ENCODE measurements at places on chromosomes 3 and 15.

DNA sequence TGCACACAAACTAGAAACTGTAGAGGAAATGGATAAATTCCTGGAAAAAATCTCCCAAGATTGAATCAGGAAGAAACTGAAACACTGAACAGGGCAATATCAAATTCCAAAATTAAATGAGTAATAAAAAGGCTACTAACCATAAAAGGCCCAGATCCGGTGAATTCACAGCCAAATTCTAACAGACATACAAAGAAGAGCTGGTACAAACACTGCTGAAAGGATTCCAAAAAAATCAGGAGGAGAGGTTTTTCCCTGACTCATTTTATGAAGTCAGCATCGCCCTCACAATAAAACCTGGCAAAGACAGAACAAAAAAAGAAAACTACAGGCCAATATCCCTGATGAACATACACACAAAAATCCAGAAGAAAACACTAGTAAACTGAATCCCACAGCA, 462.4 kb upstream of the THBS1 start:
- DNase-seq = no peak

DNA sequence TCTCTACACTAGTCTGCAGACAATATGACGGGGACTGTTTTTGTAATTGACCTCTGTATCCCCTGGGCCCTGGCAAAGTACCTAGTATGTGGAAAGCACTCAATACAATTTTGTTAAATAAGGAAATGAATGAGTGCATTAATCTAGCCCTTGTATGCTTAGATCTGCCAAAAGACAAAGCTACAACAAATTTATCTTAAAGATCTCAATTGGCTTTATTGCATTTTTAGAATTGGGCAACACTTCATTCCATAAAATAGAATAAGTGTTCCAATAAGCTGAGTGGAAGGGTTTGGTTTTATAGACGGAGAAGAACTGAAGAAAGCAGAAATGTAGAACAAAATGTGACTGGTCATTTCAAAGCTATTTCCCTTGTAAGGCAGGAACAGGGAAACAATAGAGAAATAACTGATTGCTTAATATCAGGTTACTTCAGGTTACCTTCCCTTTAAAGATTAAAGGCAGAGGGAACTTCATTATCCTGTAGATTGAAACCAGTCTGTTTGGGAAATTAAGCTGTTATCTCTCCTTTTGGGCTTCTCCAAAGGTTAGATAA, 108.3 kb upstream of the MME start:
- DNase-seq = no peak

- DNase-seq = no peak
These were observed 27.6 kb downstream of the ANP32A start for GRCh38 chr15:68792901-68793766.

- DNase-seq = no peak
These were observed 14.8 kb downstream of the APH1B start for GRCh38 chr15:63292241-63292640.

DNA sequence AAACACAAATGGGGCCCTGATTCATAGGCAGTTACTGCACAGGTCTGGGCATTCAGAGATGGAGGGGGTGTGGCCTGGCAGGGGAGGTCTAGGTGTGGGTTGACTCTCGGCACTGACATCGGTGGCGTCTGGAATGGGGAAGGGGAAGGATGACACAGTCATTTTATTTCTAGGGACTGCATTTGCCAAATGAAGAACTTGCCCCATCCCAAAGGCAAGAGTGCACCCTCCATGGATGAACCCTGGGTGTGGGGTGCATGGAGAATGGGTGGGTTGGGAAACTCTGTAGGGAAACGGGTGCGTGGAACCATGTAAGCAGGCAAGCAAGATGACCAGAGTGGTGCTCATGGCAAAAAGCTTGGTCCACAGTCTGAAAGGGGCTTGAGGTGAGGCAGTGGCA, 24.5 kb downstream of the SLC6A20 start:
- DNase-seq = no peak

DNA sequence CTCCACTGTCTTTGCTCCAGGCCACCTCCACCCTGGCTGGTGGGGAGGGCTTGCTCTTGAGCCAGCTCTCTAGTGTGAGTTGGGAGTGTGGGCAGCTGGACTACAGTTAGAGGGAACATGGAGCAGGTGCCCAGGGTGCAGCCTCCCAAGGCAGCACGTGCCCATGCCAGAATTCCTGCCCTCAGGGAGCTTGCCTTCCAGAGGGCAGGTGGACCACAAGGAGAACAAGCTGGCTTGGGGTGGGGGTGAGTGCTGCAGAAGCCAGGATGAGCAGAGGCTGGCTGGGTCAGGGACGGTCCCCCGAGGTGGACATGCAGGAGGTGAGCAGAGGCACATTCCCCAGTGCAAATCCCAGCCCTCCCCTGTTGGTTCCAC, 89.5 kb downstream of the VGLL4 start:
- no peak for DNase-seq

DNA sequence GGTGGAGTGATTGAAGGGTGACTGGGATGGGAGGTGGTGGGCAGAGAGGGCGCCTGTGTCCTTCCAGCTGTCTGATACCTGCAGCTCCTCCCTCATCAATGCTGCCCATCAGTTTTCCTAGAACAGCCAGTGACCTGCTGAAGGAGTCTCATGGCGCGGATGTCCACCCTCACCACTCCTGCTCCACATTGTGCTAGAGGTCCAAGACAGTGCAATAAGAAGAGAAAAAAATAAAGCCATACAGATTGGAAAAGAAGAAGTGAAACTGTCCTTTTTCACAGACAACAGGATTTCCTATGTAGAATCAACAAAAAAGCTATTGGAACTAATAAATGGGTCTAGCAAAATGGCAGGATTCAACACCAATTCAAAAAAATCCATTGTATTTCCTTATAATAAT, 7.4 kb downstream of the ZDHHC19 start:
- DNase-seq = no peak

DNA sequence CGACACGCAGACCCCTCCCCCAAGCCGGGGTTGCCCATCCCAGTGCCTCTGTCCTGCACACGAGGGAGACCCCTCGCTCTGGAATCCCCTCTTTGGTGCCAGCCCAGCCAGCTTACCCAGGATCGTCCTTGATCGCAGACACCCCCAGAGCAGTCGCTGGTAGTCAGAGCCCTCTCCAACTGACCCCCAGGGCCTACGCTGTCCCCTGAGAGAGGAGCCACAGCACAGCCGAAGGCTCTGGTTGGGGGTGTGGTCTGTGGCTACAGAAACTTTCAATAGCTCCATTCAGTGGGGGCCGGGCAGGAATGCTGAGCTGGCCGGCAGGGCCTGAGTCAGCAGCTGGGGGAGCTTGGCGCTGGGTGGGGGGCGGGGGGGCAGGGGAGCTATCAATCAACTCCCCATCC, at the start of gene LCTL:
Gene LCTL, minus strand, starts transcription at position 258 of the 404 bp plus-strand sequence. CDS start 633 bp downstream, outside the sequence.
- DNase-seq = no peak

DNA sequence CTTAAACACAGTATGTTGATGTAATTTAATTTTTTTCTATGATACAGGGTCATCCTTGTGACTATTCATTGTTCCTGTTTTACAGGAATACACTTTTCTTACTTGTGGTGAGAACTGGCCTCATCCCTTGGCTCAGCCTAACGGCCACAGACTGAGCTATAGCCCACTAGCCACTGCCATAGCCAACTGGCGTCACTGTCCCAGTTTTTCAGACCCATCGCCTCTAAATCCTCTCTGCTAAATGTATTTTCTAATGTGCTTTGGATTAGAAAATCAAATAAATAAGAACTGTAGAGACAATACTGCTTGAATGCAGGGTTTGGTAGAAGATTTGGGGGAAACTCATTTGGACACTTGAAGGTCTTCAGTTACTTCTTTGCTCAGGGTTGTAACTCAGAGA, 113.1 kb downstream of the TIGIT start:
- DNase-seq = no peak

DNA sequence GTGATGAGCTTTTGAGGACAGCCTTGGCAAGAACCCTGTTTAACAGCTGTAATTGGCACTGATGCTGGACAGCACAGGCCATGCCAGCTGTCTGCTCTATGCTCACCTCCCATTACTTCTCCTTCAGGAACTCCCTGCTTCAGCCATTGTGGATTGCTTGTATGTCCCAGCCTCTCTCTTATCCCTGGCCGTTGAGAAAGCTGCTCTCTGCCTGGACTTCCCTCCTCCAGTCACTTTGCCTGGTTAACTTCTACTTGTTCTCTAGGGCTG, 444.5 kb downstream of the EPHB1 start:
- DNase-seq = no peak

GRCh38 chr3:106206146-106206545, 337.3 kb upstream of the CBLB start:
- no peak for DNase-seq

DNA sequence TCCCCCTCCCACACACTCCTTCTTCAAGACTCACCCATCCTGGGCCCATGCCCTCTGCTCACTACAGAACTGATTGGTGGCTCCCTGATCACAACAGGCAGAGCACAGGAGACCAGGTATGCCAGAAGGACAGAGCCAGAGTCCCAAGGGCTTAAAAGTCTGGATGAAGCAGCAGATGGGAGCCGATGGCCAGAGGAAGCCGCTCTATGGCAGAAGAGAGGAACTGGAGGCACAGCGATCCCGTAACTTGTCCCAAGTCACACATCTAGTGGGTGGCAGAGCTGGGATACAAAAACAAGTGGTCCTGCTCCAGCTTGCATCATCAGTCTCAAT, 20.7 kb downstream of the ITGA11 start:
- DNase-seq = no peak

DNA sequence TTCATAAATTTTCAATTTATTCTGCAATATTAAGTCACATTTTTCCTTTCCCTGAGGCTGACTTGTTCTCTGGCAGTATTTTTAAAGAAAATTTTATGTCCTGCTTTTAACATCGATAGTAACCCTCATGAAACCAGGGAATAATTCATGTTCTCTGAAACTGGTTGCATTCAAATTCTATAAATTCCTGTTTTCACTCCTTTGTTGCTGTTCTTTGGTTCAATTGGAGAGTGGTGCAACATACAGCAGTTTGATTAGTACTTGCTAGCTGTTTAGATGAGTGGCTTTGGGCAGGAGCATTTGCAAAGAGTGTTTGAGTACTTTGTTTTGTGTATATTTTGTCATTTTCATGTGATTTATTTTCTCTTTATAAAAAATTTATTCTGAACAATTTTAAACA, 19.2 kb downstream of the ZIC1 start:
- DNase-seq = no peak

GRCh38 chr3:124903896-124904834, 17.0 kb upstream of the ITGB5 start:
- no peak for DNase-seq

DNA sequence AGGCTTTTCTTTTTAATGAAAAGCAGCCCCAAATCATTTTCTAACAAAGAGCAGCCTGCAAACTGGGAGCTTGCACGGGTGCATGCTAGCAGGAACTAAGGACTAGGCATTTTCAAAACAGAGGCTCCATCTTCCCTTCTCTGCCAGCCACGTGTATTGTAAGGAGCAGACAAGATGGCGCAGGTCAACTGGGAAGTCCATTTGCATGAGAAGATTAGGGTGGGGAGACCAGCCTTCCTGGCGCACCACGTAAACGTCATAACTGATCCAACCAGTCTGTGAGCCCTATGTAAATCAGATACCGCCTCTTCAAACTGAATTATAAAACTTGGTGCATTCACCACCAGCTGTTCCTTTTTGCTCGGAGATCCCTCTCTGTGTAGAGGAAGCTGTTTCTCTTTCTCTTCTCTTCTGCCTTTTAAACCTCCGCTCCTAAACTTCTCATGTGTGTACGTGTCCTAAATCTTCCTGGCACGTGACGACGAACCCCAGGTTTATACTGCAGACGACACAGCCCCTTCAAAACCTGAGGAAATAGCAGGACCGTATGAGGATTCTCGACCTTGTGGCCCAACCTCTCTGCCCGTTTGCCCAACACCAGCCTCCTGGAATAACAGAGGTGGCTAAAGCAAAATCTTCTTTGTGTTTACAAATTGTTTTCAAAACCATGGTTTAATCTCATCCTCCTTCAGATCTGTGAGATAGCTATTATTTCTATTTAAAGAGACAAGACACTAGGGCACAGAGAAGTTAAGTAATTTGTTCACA, 26.4 kb upstream of the SLC30A4 start:
- no peak for DNase-seq

- DNase-seq = no peak
These were observed 220 bp downstream of the TP63 start for GRCh38 chr3:189631409-189631808.

DNA sequence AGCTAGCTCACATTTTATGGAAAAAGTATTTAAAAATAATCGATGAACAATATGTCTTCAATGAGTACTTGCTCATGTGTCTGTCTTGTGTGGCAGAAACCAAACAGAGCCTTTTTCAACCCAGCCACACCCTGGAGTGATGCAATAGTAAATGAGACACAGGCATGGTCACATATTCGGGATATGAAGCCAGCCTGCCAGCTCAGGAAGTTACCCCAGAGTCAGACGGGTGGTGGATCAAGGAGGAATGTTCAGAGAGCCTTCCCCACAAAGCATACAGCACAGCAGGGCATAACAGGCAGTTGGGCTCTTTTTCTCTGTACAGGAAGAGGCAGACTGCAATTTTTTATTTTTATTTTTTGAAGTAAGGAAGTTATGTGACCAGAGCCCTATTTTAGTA, 27.3 kb downstream of the LARP6 start:
- DNase-seq = no peak

- no peak for DNase-seq
These were observed 170.5 kb upstream of the TGFBR2 start for GRCh38 chr3:30435861-30436331.

GRCh38 chr15:77387365-77388105, 32.4 kb downstream of the PEAK1 start:
- no peak for DNase-seq

GRCh38 chr3:52120556-52121463, 33.4 kb downstream of the POC1A start:
- no peak for DNase-seq

- no peak for DNase-seq
These were observed 27.9 kb downstream of the CHAC1 start for GRCh38 chr15:40981186-40981585.

GRCh38 chr3:73197187-73197586, 135.7 kb downstream of the EBLN2 start:
- no peak for DNase-seq

DNA sequence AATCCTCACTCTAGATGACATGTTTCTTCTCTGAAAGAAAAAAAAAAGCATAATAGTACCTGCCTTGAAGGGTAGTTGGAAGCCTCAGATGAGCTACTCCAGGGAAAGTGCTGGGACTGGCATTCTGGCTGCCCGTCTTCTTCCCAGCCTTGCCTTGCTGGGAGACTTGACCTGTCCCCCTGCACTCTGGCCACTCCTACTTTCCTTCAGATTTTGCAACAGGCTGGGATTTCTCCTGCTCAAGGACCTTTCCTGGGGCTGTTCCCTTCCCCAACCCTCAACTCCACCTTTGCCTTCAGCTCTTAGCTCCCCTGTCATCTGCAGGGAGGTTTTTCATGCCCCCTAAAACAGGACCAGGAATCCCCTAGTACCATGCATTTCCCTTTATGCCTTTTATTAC, 609.9 kb upstream of the CFAP20DC start:
- no peak for DNase-seq

DNA sequence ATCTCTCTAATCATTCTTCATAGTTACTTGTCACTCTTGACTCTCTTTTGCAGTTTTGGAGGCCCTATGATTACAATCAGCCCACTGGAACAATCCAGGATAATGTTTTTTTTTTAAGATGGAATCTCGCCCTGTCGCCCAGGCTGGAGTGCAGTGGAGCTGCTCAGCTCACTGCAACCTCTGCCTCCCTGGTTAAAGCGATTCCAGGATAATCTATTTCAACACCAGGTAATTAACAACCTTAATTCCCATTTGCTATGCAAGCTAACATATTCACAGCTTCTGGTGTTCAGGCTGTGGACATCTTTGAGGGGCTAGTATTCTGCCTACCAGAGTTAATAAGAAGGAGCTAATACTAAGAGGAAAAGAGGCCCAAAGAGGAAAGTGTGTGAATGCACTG, 1.1 kb upstream of the BLOC1S6 start:
- no peak for DNase-seq

- DNase-seq = no peak
These were observed 58.5 kb downstream of the CPA3 start for GRCh38 chr3:148923592-148923991.
